ENCODE measurements at places on chromosomes 5 and 9.

DNA sequence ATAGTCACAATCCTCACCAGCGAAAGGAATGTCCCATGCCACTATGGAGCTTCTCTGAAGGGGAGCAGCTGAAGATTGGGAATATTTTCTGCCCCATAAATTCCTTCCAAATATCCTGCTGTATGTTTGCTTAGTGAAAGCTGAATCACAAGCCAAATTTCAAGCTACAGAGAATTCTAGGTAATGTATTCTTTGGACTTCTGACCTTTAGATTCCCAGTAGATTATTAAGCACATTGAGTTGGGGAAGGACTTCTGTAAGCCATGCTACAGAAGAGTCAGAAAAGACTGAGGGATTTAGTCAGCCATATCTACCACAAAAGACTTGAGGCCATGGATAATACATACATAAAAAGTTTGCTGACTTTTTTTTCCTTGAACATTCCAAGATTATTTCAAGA lies 1342.0 kb upstream of the NUDT12 start:
- no peak for DNase-seq

- no peak for DNase-seq
Observed at GRCh38 chr9:115080242-115080641, 37.7 kb downstream of the TNC start.

DNA sequence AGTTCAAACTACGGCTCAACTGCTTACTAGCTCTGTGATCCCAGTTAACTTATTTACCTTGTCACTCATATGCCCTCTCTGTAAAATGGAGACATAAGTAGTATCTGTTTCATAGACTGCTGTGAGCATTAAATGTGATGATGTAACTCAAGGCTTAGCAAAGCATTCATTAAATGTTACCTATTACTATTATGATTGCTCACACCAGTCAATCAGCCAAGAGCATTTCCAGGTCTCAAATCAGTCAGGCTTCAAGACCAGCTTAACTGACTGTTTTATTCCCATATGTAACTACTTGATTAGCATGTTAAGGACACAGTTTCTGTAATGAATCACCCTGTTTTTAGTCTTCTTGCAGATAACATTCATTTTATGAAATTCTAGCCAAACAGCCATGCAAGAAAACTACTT lies 413.3 kb downstream of the MLLT3 start:
- no peak for DNase-seq

- DNase-seq, result peak; percentile 89
Observed at GRCh38 chr5:179806250-179807048, at the start of gene MGAT4B. Gene MGAT4B, minus strand, starts transcription at chr5:179806866. Its CDS starts 283 bp downstream, at chr5:179806583.

DNA sequence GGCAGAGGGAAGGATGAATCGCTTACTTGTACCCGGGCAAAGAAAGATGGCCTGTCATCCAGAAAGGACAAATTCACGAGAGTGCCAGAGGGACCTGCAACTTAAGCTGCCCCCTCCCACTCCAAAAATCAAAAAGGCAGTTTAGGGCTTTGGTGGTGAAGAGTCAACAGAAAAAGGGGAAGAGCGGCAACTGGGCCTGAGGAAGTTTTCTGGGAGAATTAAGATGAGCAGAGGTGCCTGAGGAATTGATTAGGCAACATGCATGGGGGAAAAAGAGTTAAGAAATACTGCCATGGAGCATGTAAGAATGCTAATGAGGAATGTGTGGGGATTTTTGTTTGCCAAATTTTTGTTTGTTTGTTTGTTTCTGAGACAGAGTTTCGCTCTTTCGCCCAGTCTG lies 1.8 kb upstream of the ACTL7B start:
- DNase-seq, result peak; percentile 38

DNA sequence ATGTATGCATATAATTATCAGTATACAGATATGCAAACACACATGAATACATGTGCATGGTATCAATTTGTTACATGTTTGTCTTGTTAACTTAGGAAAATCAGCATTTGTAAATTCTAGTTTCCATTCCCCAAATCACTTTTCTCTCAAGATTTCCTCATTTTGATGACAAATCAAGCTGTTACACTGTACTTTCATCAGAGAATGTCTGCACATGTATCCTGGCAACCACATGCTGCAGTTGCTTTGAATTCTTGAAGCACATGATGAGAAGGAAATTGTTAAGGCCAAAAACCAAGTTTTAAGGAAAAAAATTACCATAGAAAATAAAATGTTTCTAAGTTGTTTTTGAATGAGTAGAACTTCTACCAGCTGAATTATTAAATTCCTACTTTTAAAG lies 1834.5 kb downstream of the EFNA5 start:
- no peak for DNase-seq

DNA sequence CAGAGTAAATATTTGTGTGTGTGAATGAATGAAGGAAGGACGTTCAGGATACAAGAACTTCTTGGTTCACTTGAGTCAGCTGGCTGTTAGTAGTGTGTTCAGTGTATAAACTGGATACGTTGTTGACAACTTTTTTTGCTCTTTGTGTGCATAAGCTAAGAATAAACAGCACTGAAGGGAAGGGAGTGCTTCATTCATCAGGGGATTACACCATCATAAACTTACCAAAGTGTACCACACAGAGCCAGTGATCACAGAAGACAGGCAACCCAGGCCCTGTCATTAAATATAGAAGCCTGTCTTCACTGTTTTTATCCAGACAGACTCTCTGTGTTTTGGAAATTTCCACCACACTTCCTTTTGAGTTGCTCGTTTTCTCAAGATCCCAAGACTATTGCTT lies 55.5 kb upstream of the MEF2C start:
- no peak for DNase-seq

DNA sequence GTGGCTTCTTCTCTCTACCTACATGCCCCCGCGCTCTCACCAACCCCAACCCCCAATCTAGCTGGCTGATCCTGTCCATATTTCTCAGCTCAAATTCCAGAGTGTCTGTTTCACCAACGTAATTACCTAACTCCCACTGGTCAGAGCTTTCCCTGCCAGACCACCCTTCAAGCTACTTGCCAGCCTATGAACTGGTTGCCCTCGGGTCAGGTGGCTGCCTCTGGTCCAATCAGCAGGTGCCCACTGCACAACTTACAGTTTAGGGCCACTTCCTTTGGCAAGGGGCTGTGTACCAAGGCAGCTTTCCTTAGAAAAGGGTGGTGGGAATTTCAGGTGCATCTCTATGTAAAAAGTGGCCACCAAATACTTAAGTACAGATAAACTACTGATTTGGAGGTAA lies 92.2 kb upstream of the SLC30A5 start:
- DNase-seq, result no peak

- DNase-seq, result no peak
Observed at GRCh38 chr9:115018547-115019435, 88.4 kb upstream of the TNFSF8 start.

- DNase-seq, result peak; percentile 94
Observed at GRCh38 chr9:78023003-78023741, 8.4 kb downstream of the GNAQ start.

- DNase-seq, result peak; percentile 50
Observed at GRCh38 chr5:87020099-87020934, 247.4 kb upstream of the RASA1 start.

DNA sequence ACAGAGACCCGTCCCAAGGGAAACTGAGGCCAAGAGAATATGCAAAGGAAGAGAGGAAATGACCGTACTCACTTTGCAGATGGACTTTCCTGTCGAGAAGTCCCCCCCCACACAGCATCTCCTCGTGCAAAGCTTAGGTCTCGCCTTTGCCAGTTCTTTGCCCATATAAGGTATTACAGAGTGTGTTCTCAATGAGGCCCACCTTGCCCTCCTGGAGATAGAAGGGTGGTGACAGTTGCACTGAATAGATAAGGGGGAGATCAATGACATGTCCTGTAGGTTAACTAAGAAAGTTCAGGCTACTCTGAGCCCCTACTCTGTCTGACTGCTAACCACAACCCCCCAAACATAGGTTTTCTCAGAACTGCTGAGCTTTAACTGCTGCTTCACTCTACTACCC lies 68.2 kb upstream of the SPTLC1 start:
- DNase-seq, result no peak

DNA sequence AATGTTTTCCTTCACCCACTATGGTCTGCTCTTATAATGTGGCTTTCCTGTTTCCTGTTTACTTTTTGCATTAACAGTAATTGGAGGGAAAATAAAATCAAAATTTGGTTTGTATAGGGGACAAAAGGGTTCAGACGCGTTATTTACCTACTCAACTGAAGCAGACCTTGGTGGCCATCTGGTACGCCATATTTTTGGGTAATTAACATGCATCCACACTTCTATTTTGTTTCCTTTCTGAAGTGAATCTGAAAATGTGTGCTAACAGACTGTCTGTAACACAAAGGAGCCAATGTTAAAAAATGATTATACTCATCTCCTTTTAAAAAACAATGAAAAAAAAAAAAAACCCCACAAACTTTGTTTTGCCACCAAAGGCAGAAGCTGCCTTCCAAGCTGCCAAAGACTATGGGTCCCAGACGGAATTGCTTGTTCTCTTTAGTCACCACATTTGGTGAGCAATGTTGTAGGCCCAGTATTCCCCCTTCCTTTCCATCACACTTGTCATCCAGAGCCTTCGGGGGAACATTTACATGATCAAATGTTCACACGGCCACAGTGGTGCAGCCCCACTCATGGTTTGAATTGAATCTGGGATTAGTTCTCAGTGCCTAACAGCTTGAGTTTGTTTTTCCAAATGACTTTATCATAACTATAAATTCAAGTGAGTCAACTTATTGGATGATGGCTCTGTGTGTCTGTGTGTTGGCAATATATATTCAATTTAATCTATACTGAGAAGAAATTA lies 323.7 kb upstream of the CD180 start:
- DNase-seq, result no peak

DNA sequence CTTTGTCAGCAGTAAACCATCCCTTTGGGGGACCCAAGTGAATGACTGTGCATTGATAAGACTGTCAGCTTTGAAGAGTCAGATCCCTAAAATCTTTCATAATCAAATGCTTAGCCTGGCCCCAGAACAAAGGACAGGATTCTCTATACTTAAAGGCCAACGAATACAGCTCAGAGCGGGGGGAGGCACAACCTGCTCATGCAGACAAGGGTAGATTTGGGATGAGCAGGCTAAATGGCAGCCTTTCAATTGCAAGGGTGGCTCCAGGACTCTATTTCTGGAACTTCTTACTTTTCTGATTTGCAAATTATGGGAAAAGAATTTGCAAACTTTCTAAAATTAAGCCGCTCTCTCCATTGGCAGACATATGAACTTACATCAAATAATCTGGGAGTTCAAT lies 66.4 kb downstream of the ELL2 start:
- no peak for DNase-seq

DNA sequence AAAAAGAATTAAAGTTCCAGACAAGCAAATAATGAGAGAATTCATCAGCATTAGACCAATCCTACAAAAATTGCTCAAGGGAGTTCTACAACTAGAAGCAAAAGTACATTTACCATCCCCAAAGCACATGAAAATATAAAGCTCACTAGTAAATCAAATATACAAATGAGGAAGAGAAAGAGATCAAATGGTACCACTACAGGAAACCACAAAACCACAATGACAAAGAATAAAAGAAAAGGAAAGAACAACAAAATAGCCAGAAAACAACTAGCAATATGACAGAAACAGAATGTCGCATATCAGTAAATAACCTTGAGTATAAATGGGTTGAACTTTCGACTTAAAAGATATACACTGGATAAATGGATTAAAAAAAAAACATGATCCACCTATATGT lies 739.0 kb downstream of the DTWD2 start:
- no peak for DNase-seq

GRCh38 chr5:87541033-87541432 lies 128.3 kb upstream of the CCNH start:
- no peak for DNase-seq

GRCh38 chr5:119368238-119368630 lies 12.4 kb downstream of the TNFAIP8 start:
- DNase-seq, result no peak

- no peak for DNase-seq
Observed at GRCh38 chr9:13896047-13896446, 417.9 kb downstream of the NFIB start.

- DNase-seq, result no peak
Observed at GRCh38 chr9:37220971-37221370, 100.6 kb downstream of the ZCCHC7 start.

DNA sequence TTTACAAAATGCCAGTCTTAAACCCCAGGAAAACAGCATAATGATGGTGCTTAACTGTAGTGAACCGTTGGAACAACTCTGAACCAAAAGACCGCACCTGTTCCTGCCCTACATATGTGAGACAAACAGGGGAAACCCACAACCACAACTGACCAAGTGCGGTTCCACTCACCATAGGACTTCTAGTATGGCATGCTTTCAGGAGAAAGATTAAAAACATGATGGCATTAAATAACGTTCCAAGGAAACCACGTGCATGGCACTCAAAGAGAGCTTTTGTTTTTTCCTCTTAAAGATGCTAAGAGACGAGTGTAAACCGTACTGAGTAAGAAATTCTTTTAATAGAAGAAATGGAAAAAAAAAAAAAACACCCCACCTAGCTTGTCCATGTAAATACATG lies 119.8 kb downstream of the SSBP2 start:
- DNase-seq, result no peak

GRCh38 chr9:83681490-83681889 lies 26.3 kb downstream of the UBQLN1 start:
- DNase-seq, result no peak

GRCh38 chr5:177523711-177524538 lies 7.2 kb upstream of the DDX41 start:
- no peak for DNase-seq

DNA sequence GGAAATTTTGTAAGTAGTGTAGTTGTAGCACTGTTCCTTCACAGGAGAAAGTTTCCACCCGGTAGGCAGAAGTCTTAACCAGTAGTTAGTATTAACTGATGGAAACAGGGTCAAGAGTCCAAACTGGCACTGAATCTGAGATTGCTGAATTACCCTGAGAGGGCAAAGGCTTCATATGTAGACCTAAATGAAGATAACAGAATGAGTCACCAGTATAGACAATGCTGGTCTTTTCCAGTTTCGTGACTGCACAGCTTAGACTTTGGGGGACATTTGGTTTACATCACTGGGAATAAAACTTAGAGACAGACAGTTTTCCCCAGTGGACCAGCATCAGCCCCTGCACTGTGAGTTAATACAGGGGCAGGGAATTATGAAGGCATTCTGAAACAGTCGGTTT lies 60.5 kb downstream of the PCSK5 start:
- no peak for DNase-seq

- DNase-seq, result no peak
Observed at GRCh38 chr5:15501091-15501791, 1.3 kb downstream of the FBXL7 start.

- peak; percentile 66 for DNase-seq
Observed at GRCh38 chr9:27548055-27548741, 18.6 kb upstream of the MOB3B start.

- DNase-seq, result peak; percentile 35
Observed at GRCh38 chr5:171926311-171926710, 80.1 kb downstream of the FBXW11 start.

DNA sequence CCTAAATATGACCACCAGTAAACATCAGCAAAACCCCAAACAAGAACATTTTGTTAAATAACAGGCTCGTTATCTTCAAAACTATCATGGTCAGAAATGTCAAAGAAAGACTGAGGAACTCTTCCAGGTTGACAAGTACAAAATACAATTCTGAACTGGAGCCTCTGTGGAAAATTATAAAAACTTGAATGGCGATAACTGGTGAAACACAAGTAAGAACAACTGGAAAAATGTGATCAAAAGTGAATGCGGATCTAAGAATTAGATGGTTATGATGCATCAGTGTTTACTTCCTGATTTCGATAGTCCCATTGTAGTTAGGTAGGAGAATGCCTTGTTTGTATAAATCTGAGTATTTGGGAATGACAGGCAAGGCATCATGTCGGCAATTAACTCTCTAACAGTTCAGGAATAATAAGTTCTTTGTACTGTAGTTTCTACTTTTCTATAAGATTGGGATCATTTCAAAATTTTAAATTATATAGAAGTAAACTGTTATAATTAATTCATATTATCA lies 740.2 kb upstream of the DMAC1 start:
- no peak for DNase-seq

GRCh38 chr5:135446615-135447014 lies 533 bp downstream of the DCANP1 start:
- no peak for DNase-seq
